ENCODE measurements at places on chromosomes 3 and 15. TPM values are rescaled to one million over a fixed set of nuclear protein-coding genes. Genes with fewer than 3 reads are reported as not detected.

Gene C3orf20
- not detected for total RNA-seq

Gene RFTN1
- 52.9 TPM for total RNA-seq

Gene PRKCD
- 15.7 TPM for total RNA-seq

Gene EFHB
- total RNA-seq = 0.63 TPM

Gene FSD2
- not detected for total RNA-seq

Gene LINS1
- total RNA-seq = 56.7 TPM

Gene CLDN11
- 0.19 TPM for total RNA-seq

Gene SCAANT1
- not detected for total RNA-seq

Gene CSTA
- total RNA-seq = not detected
